ENCODE measurements at places on chromosomes 2 and 18. TPM values are rescaled to one million over a fixed set of nuclear protein-coding genes. Genes with fewer than 3 reads are reported as not detected.
A peak's percentile ranks its signal among the peaks of the same experiment; 100 is the strongest.

GRCh38 chr2:535222-535621, 142.0 kb downstream of the TMEM18 start:
- no peak for DNase-seq

DNA sequence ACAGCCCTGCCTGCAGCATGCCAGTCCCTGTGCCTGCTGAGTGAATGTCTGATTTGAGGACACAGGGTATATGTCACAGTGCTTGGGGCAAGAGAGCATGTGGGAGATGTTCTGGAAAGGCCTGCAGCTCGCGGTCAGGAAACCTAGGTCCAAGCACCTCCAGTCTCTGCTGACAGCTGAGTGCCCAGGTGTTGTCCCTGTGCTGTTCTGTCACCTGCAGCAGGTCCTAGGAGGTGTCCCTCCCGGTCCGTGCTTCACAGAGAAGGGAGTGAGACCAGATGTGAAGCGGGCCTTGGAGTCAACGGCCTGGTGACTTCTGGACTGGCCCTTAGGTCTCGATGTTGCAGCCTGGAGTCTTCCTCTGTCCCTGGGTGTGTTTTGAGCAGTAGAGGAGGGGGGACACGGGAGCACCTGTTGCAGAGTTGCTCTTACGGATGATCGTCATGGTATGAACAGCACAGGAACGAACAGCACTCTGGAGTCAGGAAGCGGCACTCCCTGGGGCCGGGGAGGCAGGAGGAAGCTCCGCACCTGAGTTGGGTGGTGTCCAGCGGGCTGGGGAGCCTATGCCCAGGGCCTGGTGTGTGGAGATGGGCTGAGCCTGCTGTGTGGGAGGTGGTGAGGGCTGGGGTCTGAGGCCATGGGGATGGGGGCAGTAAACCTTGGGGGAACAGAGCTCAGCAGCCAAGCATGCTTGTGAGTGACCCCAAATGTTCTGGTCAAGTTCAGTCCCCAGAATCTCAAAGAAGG, 21.6 kb upstream of the ARHGEF4 start:
- no peak for DNase-seq

DNA sequence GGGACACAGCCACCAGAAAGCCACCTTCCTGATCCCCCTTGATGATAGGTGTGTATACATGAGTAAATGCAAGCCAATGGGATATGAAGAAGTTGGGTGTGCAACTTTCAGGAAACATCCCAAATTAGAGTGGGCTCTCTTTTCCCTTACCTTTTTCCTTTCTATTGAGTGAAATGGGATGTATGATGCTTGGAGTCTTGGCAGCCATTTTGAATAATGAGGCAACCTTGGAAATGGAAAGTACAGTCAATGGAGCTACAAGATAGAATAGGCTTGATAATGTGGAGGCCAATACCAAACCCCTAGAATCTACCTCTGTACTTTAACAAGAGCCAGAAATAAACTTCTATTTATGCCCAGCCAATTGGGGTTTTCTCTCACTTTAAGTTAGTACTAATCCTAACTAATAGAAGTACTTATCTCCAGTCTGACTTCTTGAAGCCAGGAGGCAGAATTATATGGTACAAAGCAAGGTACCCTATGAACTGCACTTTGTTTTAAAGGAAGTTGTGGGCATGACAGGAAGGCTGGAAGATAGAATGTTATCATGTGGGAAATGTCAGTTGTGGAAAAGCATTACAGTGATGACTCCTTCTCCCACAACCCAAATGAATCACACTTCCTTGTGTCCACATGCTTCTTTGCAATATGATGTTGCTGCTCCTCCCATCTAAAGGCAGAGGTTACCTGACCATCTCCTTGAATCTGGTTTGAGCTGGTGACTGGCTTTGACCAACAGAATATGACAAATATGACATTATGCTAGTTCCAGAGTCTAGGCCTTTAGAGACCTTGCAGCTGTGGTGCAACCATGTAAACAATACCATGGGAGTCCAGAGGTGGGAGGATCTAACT, 12.9 kb upstream of the NABP1 start:
- no peak for DNase-seq

Gene HOXD12
- not detected for total RNA-seq

Gene ERBB4
- total RNA-seq: 12.4 TPM

- DNase-seq: peak; percentile 79
These were observed at the start of gene ANKMY1 for GRCh38 chr2:240557808-240558207. Gene ANKMY1, minus strand, starts transcription at chr2:240557988. Its CDS starts 653 bp downstream, at chr2:240557335.

DNA sequence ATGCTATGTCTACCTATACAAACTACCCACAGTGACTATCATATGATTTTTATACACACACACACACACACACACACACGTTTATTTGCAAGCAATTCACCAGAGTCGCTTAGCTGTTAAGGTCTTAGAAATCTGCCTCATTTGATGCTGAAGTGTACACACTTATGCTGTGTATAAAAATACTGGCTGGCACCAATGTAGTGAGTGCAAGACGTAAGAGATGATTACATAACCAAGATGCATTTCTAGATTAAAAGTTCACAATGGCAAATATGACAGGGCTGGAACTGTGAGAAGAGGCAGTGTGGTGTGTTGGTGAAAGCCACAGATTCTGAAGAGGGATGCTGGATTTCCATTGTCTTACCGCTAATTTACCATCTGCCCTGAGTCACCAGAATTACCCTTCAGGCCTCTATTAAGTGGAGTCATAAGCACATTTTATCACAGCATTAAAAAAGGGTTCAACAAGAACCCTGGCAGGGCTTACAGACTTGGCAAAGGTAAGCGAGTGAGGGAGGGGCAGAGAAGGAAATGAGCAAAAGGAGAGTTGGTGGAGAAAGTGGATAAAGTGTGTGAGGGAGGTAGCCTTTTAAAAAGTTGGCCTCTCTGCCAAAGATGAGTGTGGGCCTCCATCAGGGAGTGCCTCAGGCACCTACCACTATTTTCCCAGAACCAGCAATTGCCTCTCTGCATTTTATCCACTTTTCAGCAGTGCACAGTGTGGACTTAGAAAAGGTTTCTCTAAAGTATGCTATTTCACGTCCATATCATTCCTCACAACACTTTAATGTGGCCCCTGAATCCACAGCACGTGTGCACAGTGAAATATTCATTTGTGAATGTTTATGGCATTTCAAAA, 21.5 kb downstream of the MEIS1 start:
- DNase-seq: no peak

Gene TMEFF2
- 0.11 TPM for total RNA-seq

Gene CROCC2
- total RNA-seq: not detected

Data from Right ventricle myocardium inferior (tissue), 1 donor.